SK-MEL-5 (cell line): ENCODE measurements at places on chromosomes 2 and 18.

GRCh38 chr18:618618-619017 lies 21.8 kb downstream of the CLUL1 start:
- DNase-seq = no peak

GRCh38 chr18:35444636-35445035 lies 53.1 kb downstream of the INO80C start:
- no peak for DNase-seq

DNA sequence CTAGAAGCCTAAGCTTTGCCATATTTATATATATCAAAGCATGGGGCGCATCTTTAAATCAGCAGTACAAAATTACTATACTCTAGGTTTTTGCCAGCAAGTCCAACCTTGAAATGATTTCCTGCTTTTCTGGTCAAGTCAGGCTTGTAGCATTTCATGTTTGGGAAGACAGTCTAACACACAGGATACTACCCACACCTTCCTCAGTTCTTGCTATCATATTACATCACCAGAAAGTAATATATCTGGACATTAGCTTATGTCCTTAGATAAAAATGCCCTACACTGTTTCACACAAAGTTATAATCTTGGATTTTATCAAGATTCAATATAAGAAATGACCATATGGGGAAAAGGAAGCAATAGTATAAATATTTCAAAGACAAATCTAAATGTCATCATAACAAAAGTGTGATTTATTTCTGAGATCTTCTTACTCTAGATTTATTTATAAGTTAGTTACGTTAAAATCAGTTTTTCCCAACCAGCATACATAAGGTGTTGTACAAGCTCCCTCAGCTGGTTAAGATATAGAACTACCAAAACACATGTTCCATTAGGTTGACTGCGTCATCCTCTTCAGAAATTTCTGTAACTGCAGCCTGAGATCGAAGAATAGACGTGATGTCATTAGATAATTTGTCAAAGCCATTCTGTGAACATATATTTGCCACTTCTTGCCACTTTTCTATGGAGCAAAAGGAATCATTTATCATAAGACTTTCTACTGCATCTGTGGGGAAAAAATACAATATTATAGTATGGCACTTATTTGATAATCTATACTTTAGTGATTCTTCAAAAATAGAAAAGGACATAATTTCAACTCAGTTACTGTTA lies 56.6 kb downstream of the CLHC1 start:
- peak; percentile 80 for DNase-seq

DNA sequence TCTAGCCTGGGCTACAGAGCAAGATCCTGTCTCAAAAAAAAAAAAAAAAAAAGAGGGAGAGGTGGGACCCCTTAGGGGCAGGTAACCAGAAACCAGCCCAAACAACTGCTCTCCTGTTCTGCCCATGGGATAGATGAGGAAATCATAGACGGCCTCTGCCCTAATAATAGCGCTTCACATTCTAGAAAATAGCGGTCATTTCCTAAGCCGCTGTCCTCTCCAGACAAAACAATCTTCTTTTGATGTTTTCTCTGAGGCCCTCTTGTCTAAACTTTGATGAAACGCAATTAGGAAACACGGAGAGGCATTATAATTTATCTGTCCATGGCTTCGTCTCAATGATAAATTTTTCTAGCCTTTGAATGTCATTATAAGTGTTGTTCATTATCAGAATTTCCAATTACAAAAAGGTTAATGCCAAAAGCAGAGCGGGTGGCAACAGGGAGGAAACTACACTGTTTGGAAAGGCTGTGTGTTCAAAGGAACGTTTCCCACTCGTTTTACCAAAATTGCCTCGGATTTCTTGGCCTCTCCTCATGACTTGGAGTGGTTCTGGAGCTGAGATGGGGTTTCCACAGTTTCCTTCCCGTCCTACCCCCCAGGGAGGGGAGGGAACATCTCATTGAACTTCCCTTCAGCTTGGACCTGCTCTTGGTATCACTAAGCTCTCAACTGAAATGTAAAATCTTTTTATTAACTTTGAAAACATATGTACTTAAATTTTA lies 151.6 kb upstream of the ZNF236 start:
- peak; percentile 94 for DNase-seq

DNA sequence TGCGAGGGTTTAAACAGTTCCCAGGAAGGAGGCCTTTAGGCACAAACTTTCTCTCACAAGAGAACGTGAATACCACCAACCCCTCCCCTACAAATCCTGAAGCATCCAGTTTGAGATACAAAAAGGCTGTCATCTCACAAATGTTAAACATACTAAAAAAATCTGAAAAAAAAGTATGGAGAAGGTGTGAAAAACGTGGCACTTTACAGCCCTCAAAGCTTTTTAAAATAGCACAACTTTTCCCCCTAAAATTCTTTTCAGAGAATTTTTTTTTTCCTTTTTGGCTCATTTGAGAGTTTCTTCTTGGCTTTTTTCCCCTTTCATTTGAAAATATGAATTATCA lies 10.1 kb downstream of the ZEB2 start:
- DNase-seq = no peak

DNA sequence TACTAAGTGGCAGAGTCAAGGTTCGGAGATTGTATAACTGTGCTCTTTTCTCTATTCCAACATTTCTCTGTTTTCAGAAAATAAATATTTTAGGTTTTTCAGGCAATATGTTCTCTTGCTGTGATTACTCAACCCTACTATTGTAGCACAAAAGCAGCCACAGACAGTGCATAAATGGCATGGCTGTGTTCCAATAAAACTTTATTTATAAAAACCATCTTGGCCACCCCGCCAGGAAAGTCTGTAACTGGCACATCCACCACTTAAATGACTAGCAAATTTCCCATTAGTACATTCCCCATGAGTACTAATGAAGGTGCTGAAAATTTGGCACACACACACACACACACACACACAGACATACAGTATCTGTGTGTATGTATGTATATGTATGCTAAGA lies 30.8 kb upstream of the PARD3B start:
- DNase-seq = no peak
